SJCRH30 (cell line): ENCODE measurements at places on chromosomes 11 and 22. TPM values are rescaled to one million over a fixed set of nuclear protein-coding genes. Genes with fewer than 3 reads are reported as not detected.

- no peak for DNase-seq
These were observed 37.2 kb downstream of the TMEM123 start for GRCh38 chr11:102415304-102415916.

DNA sequence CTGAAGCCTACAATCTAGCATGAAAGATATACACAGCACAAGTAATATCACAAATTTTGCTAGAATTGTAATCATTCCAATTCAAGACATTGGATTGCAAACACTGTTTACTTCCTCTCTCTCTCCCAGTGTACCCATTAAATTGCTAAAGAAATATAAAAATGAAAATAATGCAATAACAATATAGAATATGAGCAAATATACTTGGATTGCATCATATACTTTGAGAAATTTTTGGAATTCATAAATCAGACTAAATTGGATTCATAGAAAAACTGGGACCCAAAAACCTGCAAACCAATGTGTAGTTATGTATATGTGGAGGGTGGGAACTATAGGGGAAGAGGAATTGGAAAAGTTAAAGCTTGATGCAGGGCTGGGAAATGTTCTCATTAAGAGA lies 25.0 kb upstream of the OR56A1 start:
- no peak for DNase-seq

GRCh38 chr11:61567286-61568061 lies 13.4 kb downstream of the SYT7 start:
- DNase-seq, result peak; percentile 82

DNA sequence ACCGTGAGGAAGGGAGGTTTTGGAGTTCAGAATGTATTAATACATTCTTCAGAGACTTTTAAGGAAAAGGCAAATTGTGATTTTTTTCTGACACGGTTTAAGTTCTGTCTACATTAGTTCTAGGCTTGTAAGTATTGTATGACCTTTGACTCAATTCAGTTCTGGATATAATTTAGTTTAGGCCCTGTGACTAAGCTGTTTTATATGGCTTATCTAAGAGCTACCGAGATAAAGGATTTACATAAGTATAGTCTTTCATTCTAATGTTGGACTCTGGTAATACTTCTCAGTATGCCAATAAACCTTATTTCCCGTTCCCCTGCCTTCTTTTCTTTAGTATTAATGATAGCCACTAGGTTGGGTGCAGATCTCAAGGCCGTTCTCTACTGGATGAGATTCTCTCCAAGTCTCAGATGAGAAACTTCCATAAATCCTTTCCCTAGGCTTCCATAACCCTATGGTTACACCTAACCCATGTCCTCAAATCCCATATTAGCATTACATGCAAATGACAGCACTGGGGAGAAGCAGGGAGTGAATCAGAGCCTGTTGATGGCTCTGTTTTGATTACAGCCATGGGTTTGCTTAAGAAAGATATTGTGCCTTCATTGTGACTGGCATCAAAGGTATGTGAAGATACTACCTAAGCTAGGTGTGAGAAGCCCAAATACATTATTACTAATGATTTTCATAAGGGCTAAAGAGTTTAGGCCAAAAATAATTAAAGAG lies 38.7 kb downstream of the BARX2 start:
- DNase-seq, result no peak

The SLC5A4 gene
- total RNA-seq, result 0.10 TPM in 1 of 2 replicates, not detected in the other

- no peak for DNase-seq
These were observed 277.2 kb upstream of the PLET1 start for GRCh38 chr11:112537846-112538330.

- DNase-seq, result no peak
These were observed 24.2 kb upstream of the PPARA start for GRCh38 chr22:46125816-46126765.

GRCh38 chr11:125170001-125170509 lies 5.5 kb downstream of the PKNOX2 start:
- DNase-seq, result peak; percentile 35

The NOX4 gene
- not detected in 2 replicates for total RNA-seq

GRCh38 chr11:69446108-69446507 lies 35.4 kb upstream of the LINC01488 start:
- DNase-seq, result no peak

DNA sequence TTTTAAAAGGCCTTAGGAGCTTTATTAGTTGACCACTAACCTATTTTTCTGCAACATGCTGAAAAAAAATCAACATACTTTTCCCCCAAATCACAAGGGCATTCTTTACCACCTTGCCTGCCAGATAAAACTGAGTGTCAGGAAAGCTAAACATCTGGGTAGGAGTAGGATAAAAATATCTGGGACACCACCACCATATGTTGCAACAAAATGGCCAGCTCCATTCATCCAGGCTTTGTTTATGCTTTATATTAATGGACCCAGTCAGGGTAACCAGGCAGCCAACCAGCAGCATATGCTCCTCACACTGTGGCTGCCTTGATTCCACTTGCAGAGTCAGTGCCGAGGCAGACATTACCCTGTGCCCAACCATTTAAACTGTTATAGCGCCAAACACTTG lies 1024.5 kb downstream of the LRRC4C start:
- DNase-seq, result no peak

DNA sequence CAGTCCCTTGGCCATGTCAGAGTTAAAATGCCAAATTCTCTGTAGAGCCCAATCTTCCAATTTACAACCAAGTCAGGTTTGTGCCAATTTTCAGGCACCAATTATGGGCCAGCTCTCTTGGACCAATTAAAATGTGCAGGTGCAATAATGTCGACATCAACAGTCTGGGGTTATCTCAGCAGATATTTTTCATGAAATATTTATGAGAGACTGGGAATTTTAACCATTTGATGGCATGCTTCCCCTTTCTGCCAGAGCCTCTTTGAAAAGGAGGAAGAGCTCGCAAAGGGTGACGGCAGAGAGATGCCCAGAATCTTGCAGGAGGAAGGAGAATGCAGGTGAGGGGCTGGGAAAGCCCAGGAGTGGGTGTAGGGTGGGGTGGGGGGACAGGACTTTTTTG lies 100.8 kb upstream of the SYT13 start:
- no peak for DNase-seq
